Stimulated activated CD4-positive, alpha-beta T cell treated with anti-CD3 and anti-CD28 coated beads, Interleukin-15, amount 100 ng/mL, for 1 hour (primary cell): ENCODE measurements at places on chromosomes 12 and 14.

DNA sequence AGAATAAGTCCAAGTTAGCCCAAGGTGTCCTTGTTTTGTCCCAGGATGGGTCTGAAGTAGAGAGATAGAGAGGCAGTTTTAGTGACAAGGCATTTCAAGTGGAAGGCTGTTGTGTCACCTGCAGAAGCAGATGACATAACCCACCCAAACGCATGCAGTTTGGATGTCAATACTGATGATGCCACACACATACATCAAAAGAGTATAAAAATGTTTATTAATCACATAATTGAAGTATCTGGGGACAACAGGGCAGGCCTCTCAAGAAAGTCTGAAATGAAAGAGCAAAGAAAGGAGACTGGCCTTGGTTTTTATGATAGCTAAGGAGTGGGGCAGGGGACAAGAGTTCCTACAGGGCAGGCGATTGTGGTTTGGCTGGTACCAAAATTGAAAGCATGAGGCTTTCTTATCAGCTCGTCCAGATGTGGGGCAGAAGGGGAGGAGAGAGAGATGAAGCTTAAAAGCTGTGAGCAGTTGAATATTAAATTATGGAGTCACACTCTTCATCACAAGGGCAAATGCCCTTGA, 78.4 kb upstream of the TSPAN8 start:
- DNase-seq: no peak

- no peak for DNase-seq
Measured at GRCh38 chr14:95330591-95331370, 11.1 kb upstream of the CLMN start.

DNA sequence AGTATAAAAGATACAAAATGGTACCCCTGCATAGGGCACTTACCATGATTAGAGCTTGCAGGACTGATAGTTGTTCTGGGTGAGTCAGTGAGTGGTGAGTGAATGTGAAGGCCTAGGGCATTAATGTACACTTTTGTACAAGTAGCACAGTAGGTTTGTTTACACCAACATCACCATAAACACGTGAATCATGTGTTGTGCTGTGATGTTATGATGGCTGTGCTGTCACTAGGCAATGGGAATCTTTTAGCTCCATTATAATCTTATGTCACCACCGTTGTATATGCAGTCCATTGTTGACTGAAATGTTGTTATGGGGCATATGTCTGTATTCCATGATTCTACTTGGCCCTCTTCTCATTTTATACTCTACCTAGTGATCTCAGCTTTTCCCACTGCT, 11.8 kb downstream of the NUBPL start:
- no peak for DNase-seq

GRCh38 chr12:128402486-128403243, 135.7 kb downstream of the TMEM132C start:
- no peak for DNase-seq

GRCh38 chr14:32509632-32510187, 180.6 kb downstream of the AKAP6 start:
- no peak for DNase-seq

DNA sequence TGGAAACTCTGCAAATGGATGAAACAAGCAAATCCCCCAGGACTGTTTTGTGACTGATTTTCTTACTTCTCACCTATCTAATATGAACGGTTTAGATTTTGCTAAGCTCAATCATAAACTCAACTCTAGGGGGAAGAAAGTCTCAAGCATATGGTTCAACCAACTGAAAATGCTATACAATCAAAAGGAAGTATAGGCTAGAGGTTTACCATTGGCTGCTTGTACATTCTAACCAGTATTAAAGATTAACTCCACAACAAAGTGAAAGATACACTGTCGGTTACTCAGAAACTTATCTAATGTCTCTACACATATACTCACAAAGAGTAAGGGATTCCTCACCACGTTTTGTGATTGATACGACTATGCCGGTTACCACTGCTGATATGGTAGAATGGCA, 281.8 kb upstream of the SOX5 start:
- no peak for DNase-seq

DNA sequence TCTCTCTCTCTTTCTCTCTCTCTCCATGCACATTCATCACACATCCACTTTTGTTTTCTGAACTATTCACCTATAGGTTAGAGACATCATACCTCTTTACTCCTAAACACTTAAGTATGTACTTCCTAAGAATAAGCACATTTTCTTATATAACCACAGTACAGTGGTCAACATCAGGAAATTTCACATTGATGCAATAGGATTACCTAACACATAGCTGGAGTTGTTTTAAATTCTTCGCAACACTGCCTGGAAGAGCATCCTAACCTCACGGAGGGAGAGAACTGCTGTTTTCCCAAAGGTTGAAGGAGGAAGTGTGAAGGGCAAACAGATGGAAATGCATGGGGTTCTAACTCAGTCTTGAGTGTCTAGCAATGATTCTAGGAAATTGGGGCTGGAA, 159.2 kb downstream of the SYT1 start:
- DNase-seq: no peak
